ENCODE measurements at places on chromosomes 12 and 14.

- peak; percentile 77 for DNase-seq
Observed at GRCh38 chr12:3313675-3314663, 177.0 kb upstream of the PRMT8 start.

DNA sequence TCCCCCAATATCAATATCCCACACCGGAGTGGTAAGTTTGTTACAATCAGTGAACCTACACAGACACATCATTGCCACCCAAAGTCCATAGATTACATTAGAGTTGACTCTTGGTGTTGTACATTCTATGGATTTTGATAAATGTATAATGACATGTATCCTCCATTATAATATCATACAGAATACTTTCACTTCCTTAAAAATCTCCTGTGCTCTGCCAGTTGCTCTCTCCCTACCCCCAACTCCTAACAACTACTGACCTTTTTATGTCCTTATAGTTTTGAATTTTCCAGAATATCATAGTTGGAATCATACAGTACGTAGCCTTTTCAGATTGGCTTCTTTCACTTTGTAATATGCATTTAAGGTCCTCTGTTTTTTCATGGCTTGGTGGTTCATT lies 48.4 kb downstream of the SLC4A8 start:
- no peak for DNase-seq

DNA sequence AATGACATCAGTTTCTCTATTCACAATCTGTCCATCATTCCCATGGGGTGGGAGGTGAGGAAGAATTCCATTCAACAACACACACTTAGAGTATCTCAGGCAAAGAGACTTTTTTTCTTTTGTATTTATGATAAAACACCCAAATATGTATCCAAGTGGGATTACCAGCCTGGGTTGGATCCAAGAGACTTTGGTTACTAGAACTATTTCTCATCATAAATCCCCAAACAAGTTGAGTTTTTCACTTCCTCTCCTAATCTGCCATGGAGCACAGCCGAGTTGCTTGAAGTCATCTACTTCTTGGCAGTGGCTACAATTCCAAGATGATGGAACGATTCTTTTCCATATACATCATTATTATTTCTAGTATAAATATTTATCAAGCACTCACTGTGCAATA lies 209.2 kb upstream of the HMGA2 start:
- peak; percentile 62 for DNase-seq

DNA sequence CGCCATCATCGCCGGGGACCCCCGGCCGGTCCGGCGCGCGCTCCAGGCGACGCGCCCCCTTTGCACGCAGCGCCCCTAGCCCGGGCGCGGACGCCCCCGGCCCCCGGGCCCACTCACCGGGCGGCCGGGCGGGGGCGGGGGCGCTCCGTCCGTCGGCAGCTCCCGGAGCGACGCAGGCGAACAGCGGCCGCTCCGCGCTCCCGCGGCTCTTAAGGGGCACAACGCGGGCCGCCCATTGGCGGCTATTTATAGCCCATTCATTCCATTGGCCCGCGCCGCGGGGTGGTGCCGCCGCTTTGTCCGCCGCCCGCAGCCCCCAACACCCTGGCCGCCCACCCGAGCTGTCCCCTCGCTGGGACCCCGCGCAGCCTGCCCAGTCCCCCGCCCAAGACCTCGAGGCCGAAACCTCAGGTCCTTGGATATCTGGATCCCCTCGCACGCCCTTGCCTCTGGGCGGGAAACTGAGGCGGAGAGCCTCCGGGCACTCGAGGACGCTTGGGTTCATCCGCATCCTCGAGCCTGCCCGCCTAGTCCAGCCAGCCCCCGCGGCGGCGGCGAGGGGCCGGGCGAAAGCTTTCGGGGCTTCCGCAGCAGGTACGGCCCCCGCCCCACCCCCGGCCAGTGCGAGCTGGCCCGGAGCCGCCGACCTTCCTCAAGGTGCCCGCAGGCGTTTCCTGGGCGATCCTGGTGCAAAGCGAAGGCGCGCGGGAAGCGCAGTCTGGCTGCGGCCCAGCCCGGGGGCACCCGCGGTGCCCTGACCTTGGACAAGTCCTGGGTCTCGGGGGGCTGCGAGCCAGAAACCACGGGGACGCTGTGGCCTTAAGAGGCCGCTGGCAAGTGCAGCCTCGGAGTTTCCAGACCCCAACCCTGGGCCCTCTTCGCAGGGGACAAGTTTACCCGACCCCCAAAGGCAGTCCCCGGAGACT lies at the start of gene CKB:
Gene CKB (minus strand): TSS at position 182 of the 926 bp plus-strand sequence. CDS start 337 bp downstream, outside the sequence.
- DNase-seq, result peak; percentile 76

DNA sequence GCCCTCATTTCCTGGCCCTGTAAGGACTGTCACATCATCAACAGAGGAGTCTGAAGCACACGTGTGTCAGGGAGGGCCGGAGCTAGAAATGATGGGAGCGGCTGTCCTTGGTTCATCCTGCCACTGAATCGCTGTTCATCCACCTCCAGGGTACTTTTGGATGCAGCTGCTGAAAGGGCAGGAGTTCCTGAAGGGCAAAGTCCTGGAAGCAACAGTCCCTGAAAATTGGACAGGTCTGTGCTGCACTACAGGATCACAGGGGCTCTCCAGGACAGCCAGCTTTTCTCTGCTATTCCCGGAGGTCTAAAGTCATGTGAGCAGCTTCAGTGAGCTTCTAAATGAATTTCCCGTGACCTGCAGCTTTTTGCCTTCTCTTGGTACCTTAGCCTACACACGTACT lies 17.7 kb downstream of the POU6F1 start:
- DNase-seq, result no peak

DNA sequence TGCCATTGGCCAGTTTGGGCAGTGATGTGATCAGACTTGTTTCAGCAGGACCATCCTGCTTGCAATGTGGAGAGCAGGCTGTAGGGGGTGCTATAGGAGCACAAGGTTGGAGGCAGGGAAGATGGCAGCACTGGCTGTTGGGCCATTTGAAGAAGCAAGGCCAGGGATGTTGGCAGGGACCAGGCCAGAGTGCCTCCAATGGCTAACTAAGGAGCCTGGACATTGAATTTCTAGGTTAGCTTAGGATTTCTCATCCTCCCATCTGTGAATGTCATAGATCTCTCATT lies 23.5 kb downstream of the FGF23 start:
- DNase-seq, result no peak

- peak; percentile 73 for DNase-seq
Observed at GRCh38 chr12:52081263-52081733, 1.8 kb downstream of the SMIM41 start.

DNA sequence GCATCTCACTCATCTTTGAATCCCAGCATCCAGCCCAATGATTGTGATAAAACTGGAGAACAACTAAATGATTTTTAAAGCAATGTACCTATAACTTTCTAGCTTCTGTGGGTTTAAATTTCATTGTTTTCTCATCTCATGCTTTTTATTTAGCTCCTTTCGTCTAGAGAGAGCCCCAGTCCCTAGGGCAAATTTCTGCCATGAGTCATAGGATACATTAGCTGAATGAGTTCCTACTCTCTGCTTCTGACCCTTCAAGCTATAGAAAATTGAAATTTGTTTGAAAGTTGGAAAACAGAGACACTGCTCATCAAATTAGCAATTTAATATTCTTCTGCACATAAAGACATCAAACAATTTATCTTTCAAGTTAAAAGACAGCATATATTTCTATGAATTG lies 113.9 kb downstream of the KIF21A start:
- DNase-seq, result no peak

DNA sequence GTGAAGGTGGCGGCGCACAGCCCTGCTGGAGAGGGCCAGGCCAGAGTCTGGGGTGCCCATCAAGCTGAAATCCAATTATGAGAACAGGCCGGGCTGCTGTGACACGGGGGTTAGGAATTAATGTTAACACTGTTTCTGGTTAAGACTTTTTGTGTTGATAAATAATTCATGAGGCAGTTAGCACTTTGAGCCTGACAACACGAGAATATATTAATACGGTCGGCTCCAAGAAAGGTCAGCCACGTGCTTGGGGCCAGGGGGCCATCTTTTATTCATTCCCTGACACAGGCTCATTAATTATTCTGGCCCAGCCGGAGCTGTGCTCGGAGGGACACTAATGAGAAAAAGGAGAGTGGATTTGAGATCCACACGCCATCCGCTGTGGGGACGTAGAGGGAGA lies 45.1 kb downstream of the FBRSL1 start:
- no peak for DNase-seq

GRCh38 chr12:9244894-9245293 lies 36.7 kb upstream of the PZP start:
- DNase-seq, result no peak

DNA sequence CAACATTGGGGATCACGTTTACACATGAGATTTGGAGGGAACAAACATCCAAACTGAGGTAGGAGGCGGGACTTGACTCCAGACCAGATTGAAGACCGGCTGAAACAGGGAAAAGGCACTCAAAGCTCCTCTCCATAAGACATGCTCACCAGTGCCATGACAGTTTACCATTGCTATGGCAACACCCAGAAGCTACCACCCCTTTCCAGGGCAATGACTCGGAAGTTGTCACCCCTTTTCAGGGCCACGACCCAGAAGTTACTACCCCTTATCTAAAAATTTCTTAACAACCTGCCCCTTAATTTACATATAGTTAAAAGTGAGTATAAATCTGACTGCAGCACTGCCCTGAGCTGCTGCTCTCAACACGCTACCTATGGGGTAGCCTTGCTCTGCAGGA lies 34.1 kb downstream of the TMEM233 start:
- DNase-seq, result no peak

GRCh38 chr12:122182887-122183587 lies at the start of gene LRRC43:
Gene LRRC43, plus strand, starts transcription at chr12:122183123. Its CDS starts 22 bp downstream, at chr12:122183145.
- peak; percentile 51 for DNase-seq

- no peak for DNase-seq
Observed at GRCh38 chr12:59615392-59616165, 19.8 kb downstream of the SLC16A7 start.

GRCh38 chr12:52230364-52231281 lies 2.4 kb upstream of the KRT7 start:
- DNase-seq, result no peak

GRCh38 chr12:87760943-87761342 lies 268.3 kb downstream of the C12orf50 start:
- no peak for DNase-seq

DNA sequence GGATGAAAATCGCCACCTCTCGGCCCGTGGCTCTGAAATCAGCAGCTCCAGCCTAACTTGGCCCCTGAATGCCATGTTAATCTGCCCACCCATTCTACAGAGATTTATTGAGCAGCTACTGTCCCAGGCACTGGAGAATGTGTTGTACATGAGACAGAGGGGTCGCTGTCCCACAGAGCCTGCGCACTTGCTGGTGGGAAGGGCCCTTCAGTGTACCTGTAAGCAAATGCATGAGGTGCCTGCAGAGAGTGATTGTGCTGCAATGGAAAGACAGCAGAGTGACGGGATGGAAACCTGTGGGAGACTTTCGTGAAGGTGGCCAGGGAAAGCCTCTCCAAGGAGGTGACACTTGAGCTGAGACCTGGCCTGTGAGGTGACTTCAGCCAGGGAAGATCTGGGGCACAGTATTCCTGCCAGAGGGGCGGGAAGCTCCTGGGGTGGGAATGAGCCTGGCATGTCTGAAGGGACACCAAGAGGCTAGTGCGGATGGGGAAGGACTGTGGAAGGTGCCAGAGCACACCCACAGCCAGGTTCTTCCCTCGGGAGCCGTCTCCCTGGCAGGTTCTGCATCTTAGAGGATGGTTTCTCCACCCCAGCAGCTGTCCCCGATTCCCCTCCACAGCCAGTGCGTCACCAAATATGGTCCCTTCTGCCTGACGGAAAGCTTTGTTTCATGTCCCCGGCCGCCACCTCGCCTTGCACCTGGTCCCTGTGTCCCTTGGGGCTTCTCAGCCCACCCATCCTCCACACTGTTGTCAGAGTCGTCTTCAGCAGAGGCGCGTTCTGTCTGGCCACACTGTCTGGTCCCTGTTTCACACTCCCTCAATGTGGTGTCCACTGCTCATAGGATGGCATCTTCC lies 8.7 kb downstream of the SMIM41 start:
- no peak for DNase-seq

DNA sequence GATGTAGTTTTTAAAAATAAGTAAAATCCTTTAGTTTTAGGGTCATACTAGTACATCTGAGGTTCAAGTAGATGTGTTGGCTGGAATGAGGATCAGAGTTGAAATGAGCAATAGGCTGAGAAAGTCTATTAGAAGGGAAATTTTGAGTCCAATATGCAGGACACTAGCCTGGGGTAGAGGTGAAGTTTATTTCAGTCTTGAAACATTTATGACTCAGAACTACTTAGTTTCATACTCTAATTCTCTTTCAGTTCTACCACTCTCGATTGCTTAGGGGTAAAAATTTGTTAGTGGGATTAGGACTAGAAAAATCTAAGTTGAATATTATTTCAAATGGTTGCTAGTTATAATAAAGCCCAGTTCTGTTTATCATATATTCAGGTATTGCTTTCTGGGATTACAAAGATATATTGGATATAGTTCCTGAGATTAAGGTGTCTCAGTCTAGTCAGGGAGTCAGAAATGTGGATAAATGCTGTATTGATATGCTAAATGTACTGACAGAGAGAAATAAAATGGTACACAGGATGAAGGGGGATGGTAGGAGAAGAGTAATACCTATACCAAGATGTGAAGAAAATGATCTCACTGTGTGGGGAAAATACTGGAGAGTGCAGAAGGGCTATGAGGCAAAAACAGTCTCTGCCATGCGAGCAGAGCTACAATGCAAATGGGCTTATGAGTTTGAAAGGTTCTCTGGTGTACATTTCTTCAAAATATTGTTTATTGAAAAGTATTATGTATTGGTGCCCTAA lies 395.8 kb upstream of the FBXO33 start:
- DNase-seq, result no peak

GRCh38 chr14:104600141-104600643 lies 4.4 kb downstream of the TMEM179 start:
- peak; percentile 70 for DNase-seq

GRCh38 chr12:69641546-69641945 lies 30.8 kb upstream of the LRRC10 start:
- no peak for DNase-seq

DNA sequence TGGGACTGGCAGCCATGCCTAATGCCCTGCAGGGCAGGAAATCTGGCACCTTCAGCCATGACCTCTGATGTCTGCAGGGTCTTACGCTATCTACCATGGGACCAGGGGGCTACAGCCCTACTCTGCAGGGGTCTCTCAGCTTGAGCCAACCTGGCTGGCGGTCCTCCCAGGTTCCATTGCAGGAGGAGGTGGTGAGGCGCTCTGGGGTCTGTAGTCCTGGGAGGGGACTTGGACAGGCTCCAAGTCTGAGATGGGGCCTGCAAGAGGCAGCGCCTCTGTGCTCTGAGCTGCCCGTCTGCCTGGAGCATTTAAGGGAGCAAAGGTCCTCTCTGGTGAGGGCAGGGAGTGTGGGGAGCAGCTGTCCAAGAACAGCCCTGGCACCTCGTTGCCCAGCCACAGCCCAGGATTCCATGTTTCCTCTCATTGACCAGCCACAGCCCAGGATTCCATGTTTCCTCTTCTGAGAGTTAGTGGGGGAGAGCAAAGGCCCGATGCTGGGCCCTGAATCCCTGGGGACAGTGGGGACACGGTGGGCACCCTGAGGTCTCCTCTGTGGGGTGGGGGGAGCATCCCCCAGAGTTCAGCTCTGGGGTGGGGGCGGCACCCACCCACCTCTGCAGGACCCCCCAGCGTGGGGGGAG lies 655 bp downstream of the PLD4 start:
- no peak for DNase-seq

DNA sequence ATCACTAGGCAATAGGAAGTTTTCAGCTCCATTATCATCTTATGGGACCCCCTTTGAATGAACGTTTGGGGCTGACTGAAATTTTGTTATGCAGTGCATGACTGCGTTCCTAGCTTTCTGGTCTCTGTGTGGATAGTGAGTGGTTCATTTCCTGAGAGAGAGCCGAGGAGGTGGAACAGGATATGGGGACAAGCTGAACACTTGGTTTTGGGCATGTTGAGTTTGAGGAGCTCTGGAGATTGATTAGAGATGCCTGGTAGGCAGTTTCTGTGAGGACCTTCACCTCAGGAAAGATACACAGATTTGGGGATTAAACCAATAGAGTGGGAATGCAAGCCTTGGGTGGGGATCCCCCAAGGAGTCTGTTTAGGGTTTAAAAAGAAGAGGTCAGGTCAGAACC lies 27.7 kb downstream of the TEAD4 start:
- no peak for DNase-seq

Measured in femur (tissue), 1 donor.